ENCODE measurements at places on chromosomes 6 and 20.

- DNase-seq = peak; percentile 11
Measured at GRCh38 chr20:33947709-33948295, 45.9 kb upstream of the RALY start.

- no peak for DNase-seq
Measured at GRCh38 chr6:146861029-146861563, 262.3 kb downstream of the ADGB start.

DNA sequence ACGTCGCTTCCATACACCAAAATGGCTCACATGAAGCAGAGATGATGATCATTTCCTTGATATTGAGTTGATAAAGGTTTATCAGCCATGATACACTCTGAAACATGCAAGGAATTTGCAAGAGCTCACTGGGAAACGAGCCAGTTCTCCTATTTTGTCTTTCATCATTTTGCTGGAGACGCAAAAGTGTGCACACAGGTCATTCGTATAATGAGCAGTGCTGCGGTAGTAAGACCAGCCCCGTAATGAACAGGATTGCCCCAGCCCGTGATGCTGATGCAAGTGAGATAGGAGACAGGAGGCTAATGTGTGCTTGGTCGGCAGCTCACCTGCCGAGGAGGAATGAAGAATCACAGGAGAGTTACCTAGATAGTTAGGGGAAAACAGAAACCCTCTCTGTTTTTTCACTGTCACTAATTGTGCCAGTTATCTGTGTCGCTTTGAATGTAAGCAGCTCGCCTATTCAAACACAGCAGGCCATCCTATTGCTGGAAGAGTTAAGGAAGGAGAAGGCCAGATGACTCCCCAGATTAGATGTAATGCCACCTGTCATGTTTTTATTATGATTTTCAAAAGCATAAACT lies 391.8 kb downstream of the SAMD5 start:
- DNase-seq = no peak

- no peak for DNase-seq
Measured at GRCh38 chr6:126657561-126658175, 317.8 kb downstream of the CENPW start.

DNA sequence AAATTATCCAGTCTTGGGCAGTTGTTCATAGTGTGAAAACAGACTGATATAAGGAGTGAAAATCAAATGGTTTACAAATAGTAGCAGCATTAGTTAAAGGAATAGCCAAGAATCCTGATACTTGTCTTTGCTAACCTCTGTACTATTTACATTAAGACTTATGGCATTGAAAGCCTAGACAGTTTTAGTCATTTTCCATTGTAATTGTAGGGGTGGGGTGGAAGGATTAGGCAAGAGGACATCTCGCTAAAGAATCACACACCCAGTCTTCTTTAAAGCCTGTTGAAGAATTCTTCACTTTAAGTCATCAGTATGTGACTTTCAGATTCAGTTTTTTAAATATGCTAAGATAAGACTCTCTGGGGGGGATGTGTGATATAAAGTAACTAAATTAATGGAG lies 207.5 kb upstream of the PHACTR1 start:
- DNase-seq = no peak

- DNase-seq = no peak
Measured at GRCh38 chr20:289693-290083, 862 bp downstream of the C20orf96 start.

All from activated gamma-delta T cell treated with Interleukin-2 at 50 U/mL for 16 hours (primary cell).